ENCODE measurements at places on chromosomes 3 and 15. TPM values are rescaled to one million over a fixed set of nuclear protein-coding genes. Genes with fewer than 3 reads are reported as not detected.

- DNase-seq = no peak
Measured at GRCh38 chr15:41936649-41937567, 35.4 kb downstream of the EHD4 start.

Gene THPO
- 5.7 TPM for polyA plus RNA-seq

DNA sequence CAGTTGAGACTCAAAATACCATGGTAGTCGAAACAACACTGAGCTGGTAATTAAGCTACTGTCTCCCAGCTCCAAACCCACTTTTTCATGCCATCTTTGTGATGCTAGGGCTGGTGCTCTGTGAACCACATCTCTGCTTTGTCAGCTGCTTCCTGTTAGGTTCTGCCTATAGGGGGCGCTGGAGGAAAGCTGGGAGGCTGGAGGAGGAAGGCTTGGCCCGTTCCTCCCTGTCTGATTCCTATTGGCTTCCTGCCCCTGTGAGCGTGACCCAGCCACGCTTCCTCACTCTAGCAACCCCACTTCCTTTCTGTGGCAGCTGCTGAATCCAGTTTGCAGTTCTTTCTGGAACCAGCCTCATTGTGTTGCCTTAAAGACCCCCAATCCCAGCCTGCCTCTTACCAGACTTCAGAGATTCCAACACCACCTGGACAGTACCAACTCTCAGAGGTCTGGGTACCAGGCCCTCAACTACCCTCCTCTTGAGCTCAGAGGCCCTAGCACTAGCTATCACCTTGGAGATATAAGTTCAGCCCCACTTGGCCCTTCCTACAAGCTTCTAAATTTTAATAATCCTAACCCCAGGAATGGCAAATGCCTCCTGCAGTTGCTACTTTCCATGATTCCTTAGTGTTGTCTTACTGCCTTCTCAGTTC lies 120.9 kb downstream of the ERC2 start:
- DNase-seq = no peak

Gene PEX5L
- polyA plus RNA-seq = 0.32 TPM

DNA sequence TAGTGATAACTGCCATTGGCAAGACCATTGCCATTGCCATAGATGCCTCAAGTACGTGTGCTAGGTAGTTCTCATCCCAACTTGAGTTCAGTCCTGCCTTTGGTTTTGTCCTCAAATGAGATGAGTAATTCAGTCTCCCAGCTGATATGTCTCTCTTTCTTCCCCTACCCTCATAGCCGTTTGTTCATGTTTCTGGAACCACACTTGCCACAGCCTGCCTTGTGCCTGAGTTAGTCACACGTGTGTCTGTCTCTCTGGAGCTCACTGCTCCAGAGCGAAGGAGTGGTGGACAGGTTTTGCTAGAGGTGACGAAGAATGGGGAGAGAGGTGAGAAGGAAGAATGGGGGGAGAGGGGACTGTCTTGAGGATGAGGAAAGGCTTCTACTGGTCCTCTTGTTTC lies 88.0 kb upstream of the IGF1R start:
- no peak for DNase-seq

- no peak for DNase-seq
Measured at GRCh38 chr3:122146466-122146865, 37.0 kb upstream of the CASR start.

DNA sequence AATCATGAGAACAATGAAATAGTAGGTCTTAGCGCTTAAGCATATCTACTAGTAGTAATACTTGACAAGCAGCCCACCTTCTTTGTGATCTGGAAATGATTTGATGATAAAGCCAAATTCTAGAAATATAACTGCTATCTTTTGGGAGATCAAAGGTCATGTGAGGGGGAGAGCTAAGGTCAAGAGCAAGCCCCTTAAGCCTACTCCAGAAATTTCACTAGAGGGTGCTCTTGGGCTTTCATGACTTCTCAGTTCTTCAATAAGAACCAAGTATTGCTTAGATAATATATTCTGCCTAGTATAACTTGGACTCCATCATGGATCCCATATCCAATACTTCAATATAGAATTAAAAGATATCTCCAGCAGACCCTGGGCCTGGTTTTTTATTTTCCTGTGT lies 319.6 kb downstream of the ZBTB20 start:
- DNase-seq = peak; percentile 65

DNA sequence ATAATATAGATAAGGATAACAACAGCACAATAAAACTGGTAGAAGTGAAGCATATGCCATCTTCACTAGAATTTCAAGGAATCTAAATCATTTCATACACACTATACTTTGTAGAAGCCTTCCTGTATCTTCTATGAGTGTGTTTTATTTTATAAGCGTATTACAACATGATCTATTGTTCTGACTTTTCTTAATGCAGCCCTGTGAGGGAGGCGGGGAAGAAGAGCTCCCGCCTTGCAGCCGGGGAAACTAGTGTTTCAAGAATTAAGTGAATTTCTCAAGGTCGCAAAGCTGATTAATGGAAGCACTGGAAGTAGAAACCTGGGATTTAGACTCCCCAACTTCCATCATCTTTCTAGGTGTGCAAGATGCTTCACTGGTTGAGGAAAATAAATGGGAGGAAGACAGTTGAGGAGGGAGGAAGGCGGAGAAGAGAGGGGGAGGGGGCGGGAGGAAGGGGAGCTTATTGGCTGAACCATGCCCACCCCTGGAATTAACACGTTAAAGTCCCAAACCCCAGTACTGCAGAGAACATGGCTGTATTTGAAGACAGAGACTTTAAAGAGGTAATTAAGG lies 32.9 kb downstream of the VGLL4 start:
- DNase-seq = no peak

Gene GPR171
- polyA plus RNA-seq = 0.47 TPM

Gene SPSB4
- polyA plus RNA-seq = 1.9 TPM

Gene FOXB1
- polyA plus RNA-seq = not detected

Gene CP
- 5.3 TPM for polyA plus RNA-seq

DNA sequence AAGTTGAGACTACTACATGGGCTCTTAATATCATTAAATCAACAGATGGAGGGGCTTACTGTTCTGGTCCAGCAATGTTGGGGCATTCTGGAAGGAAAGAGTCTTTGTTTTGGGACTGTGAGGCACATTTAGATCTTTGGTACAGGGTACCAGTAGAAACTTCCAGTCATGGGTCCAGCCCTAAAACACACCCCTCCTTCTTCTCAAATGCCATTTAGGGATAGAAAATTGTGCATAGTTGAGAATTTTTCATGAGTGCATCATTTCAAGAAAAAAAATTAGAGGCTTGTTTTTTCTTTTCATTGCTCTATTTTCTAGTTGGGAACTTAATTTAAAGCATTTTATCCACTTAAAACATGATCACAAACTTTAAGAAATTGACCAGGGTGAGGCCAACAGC lies 4.1 kb upstream of the RTP1 start:
- no peak for DNase-seq

Gene LRRC28
- 34.7 TPM for polyA plus RNA-seq

DNA sequence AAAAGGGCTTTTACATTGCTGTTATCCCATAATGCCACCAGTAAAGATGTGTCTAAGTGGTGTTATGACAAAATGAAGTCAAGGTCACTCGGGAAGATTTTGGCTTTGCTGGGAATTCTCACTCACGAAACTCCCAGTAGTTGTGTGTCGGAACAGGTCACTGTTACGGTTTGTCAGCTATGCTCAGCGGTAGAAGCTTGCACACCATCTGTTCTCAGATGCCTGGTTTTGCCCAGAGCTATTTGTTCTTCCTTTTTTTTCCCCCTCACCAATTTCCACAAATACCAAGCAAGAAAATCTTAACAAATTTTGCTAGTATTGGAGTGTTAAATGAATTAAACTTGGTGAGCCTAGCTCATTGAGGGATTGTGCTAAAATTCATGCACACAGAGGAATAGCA lies 915.1 kb downstream of the MCTP2 start:
- no peak for DNase-seq

DNA sequence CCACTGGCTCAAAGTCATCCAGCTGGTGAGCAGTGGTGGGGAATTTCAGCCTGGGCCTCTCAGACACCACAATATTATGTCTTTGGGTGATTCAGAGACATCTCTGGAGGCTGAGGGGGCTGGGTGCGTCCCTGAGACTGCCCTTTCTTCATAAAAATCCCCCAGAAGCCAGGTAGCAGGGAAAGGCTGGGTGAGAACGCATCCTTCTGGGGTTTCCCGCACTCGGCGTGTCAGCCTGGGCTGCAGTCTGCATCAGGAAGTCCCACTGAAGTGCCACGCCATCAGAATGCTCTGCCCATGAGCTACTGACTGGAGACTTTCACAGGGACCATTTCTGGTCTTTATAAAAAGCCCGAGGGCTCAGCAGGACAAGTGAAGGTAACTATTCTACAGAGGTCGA lies 148.8 kb upstream of the SLC6A11 start:
- DNase-seq = no peak

- no peak for DNase-seq
Measured at GRCh38 chr3:81778678-81779182, 17.3 kb upstream of the GBE1 start.

Gene GP5
- not detected for polyA plus RNA-seq

DNA sequence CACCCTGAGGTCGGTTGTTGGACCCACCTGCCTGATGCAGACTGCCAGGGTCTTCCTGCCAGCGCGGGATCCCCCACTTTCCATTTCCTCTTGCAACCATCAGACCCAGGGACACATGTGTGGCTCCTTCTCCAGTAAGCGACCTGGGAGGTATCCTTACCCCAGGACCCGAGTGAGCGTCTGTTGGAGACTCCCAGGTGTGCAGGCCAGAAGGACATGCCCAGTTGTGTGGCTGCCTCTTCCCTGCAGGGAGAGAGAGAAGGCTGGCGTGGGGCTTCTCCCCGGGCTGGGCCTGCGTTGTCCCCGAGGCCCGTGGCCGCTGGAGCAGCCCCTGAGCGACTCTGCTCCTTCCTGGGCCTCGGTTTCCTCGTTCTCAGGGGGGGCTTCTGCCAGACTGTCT lies 56.8 kb downstream of the APBA2 start:
- no peak for DNase-seq

Gene A4GNT
- not detected for polyA plus RNA-seq

DNA sequence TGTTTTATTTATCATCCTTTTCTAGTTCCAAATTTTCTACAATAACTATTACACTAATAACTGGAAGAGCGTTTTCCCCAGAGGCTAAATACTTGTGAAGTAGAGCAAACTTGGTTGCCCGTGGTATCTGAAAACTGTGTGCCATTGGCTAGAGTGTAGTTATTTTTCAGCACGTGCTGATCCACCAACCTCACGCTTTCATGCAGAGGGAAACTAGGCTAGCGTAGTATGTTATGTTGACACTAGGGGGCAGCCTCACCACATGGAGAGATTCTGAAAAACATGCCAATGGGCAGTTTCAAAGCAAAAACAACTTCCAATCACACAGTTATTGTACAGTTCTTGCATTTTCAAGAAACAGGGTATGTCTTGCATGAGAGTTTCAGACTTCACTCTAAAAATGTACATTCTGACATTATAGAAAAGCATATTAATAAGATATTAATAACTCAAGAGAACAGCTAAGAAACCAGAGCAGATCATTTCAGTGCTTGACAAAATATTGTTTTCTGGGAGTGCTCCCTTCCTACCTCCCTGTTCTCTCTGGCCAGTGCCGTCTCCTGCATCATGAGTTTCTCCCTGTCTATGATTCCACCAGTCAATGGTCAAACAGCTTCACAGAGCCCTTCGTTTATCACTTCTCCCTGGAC lies 39.7 kb downstream of the SPATA12 start:
- DNase-seq = no peak

- no peak for DNase-seq
Measured at GRCh38 chr3:72144773-72145505, 360.0 kb upstream of the PROK2 start.

Gene INKA1
- polyA plus RNA-seq = 9.1 TPM

Gene MYL3
- 81.9 TPM for polyA plus RNA-seq

DNA sequence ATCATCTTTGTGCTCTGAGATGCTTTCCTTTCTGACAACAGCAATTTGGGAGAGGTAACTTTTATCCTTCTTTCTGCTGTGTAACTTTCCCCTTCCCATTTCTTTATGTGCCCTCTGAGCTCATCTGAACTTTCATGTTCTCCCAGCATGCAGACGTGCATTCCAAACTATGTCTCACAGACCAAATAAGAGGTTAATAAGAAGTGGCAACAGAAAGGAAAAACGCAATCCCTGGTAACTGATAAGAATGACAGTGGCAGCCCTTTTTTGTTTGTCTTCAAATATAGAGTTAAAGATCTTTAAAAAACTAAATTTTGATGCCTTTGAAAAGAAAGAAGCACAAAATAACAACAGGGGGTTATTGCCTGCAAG lies 533.4 kb downstream of the FOXP1 start:
- DNase-seq = no peak

Gene LMCD1
- 24.3 TPM for polyA plus RNA-seq

Gene PLIN1
- 0.86 TPM for polyA plus RNA-seq

Gene ANXA2
- 383 TPM for polyA plus RNA-seq

- peak; percentile 28 for DNase-seq
Measured at GRCh38 chr15:57403017-57403416, 26.7 kb downstream of the CGNL1 start.

Gene CXCR6
- 0.39 TPM for polyA plus RNA-seq

- no peak for DNase-seq
Measured at GRCh38 chr15:69836048-69836447, 261.7 kb downstream of the TLE3 start.

DNA sequence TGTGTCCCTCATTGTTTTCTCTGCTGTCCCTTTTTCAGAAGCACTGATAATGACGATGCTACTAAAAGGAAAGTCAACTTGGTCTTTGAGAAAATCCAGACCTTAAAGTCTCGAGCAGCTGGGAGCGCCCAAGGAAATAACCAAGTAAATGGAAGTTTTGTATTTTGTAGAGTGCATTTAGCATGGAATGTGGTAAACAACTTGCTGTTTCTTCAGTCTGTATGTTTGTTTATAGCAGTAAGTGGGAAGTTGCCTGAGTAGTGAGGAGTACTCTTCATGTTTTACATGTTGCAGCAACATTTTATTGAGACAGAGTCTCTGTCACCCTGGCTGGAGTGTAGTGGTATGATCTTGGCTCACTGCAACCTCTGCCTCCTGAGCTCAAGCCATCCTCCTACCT lies 66.0 kb downstream of the CGNL1 start:
- DNase-seq = no peak

DNA sequence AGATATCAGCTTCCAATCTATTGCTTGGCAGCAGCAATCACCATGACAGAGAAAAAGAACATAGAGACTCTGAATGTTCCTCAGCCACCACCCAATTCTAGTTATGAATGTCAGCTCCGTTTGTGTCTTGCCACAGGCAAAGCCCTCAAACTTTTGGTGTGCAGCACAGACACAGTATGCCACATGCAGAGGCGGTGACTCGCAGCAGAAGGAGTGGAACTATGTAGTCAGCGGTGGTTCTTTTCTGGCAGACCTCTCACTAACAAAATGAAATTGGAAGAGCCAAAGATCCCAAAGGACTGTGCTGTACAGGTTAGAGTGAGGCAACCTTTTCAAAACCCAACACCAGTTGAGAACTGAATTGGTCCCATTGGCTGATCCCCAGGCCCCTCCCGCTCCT lies 220.9 kb downstream of the SLC9A9 start:
- no peak for DNase-seq

- DNase-seq = no peak
Measured at GRCh38 chr15:38612159-38612863, 47.7 kb upstream of the RASGRP1 start.

- peak; percentile 86 for DNase-seq
Measured at GRCh38 chr15:31472636-31473384, 146.2 kb downstream of the KLF13 start.

- no peak for DNase-seq
Measured at GRCh38 chr3:40229386-40229785, 80.1 kb upstream of the EIF1B start.

Gene LACTB
- 16.8 TPM for polyA plus RNA-seq
